ENCODE measurements at places on chromosomes 3 and 15.

- DNase-seq = no peak
These were observed 41.4 kb upstream of the DNAJC19 start for GRCh38 chr3:181030948-181031347.

DNA sequence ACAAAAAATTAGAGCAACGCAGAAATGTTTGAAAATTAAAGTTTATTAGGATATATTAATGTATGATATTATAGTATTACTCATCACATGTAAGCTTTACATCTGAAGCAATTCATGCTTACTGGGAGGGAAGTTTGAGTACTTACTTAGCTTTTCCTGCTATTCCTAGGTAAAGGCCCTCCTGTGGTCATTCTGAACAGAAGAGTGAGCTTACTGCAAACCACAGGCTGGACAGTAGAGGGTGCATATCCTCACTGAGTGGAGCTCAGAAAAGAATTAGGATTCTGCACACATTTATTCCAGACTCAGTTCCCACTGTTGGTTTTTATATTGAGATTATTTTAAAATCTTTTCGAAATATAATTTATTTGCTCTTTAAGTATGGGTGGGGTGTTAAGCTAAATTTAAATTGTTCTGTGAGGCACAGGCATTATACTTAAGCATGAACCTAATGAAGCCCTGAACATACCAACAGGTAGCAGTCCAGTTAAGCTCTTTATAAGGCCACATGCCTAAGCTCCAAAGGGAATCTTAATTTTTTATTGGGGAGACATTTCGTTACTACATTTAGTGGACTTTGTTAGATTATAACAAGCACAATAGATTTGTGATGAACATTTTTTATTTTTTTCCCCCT lies 10.2 kb downstream of the MRPS22 start:
- no peak for DNase-seq

DNA sequence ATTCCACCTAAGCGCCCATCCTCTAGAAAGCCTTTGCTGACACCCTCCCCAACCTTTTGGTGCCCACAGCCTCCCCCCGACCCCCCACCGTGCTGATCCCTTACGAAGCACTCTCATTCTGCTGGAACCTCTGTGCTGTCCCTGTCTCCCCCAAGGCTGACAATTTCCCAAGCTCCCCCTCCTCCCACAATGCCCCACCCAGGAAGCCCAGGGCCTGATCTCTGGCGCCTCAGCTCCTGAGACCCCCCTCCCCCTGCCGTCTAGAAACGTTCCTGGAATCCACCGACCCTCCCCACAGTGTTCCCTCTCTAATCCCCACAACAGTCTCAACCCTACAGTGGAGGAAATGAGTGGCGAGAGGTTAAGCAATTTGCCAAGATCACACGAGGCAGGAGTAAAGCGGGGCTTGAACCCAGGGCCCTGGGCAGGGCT lies 18.3 kb downstream of the MYL3 start:
- DNase-seq = no peak

DNA sequence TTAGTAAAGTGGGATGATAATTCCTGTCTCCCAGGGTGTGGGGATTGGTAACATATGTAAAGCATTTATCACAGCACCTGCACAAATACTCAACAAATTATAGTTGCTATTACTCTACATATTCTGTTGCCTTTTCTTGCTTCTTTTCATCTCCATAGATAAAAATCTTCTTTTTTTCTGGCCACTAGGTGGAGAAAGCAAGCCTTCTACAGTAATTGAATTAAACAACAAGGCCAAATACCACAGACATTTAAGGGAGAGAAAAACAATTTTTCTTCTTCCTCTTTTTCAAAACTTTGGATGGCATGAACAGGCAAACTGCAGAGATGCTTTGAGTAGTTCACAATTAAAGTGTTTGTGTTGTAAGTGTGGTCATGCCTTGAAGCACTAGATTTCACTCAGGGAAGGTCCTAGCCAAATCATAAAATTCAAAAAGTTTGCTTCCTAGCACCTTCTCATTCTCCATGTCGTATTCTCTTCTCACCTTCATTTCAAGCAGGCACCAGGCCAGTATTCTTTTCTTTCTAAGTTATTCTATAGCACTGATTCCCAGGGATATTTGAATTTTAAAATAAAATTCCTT lies 493.4 kb upstream of the TGFBR2 start:
- DNase-seq = no peak
